ENCODE measurements at places on chromosomes 3 and 15. TPM values are rescaled to one million over a fixed set of nuclear protein-coding genes. Genes with fewer than 3 reads are reported as not detected.

The PLA2G4E gene
- not detected for total RNA-seq

The RBPMS2 gene
- total RNA-seq, result 8.3 TPM

The EFL1 gene
- 32.1 TPM for total RNA-seq

The IL17RB gene
- 0.67 TPM for total RNA-seq
